CD4-positive, CD25-positive, alpha-beta regulatory T cell (primary cell): ENCODE measurements at places on chromosomes 11 and 22. TPM values are rescaled to one million over a fixed set of nuclear protein-coding genes. Genes with fewer than 3 reads are reported as not detected.

MEN1 gene
- polyA plus RNA-seq, result 26.1 TPM

TREH gene
- polyA plus RNA-seq, result not detected

LDHAL6A gene
- polyA plus RNA-seq, result 0.08 TPM

SEZ6L gene
- polyA plus RNA-seq, result not detected

DNA sequence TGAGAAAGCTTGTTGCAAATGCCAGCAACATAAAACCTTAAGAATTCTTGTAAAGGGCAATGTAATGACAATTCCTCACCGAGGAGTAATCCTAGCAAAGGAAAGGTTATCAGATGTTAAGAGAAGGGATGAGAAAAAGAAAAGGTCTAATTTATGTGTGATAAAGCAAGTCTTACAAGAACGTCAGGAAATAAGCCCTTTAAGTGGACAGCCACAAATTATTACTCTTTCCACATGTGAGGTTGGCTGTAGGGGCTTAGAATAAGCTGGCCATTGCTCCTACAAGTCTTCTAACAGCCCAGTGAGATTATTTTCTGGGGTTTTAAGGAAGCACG, 9.3 kb downstream of the LAYN start:
- H3K4me3 ChIP-seq, result no peak overlapping the region
- no peaks in the 10 kb centered on the region for H3K4me1 ChIP-seq
- no peaks in the 10 kb centered on the region for H3K27me3 ChIP-seq
- no peaks in the 10 kb centered on the region for H3K36me3 ChIP-seq

GRCh38 chr11:86301742-86302091, 323 bp upstream of the HIKESHI start:
- no peak for DNase-seq
- peaks cover 9% of the 10 kb centered on the region for H3K4me1 ChIP-seq
- H3K27ac ChIP-seq, result peak overlapping the region; percentile 78
- H3K27me3 ChIP-seq, result no peaks in the 10 kb centered on the region
- no peaks in the 10 kb centered on the region for H3K36me3 ChIP-seq
- peak overlapping the region; percentile 99 for H3K4me3 ChIP-seq

- H3K27ac ChIP-seq, result peak overlapping the region; percentile 88
- peaks cover 12% of the 10 kb centered on the region for H3K36me3 ChIP-seq
- H3K27me3 ChIP-seq, result no peaks in the 10 kb centered on the region
- DNase-seq, result peak; percentile 79
- H3K4me1 ChIP-seq, result peaks cover 84% of the 10 kb centered on the region
- peak overlapping the region; percentile 72 for H3K4me3 ChIP-seq
These were observed 2.0 kb upstream of the JAML start for GRCh38 chr11:118226781-118227180.

DNA sequence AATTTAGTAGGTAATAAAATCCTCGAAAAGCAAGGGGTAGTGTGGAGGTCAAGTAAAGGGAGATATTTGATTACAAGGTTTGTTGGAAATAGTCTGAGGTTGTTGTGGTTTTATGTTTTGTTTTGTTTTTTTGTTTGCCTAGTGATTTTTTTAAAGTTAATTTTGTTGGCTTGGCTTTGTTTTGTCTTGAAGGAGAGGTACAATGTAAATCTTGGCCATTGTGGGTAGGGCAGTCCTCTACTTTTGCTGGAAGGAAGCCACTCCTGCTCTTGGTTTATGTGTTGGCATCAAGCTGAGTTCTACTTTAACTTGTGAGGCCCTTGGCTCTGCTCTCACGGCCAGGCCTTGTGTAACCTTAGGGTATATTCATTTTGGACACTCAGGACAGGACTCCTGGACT, 3.2 kb downstream of the AMOTL1 start:
- H3K4me3 ChIP-seq, result no peak overlapping the region
- no peak overlapping the region for H3K27ac ChIP-seq
- DNase-seq, result no peak
- no peaks in the 10 kb centered on the region for H3K4me1 ChIP-seq
- H3K27me3 ChIP-seq, result peaks cover 55% of the 10 kb centered on the region
